ENCODE measurements at places on chromosomes 13 and 19.

GRCh38 chr13:110154410-110154933, 152.5 kb downstream of the COL4A1 start:
- DNase-seq: no peak

DNA sequence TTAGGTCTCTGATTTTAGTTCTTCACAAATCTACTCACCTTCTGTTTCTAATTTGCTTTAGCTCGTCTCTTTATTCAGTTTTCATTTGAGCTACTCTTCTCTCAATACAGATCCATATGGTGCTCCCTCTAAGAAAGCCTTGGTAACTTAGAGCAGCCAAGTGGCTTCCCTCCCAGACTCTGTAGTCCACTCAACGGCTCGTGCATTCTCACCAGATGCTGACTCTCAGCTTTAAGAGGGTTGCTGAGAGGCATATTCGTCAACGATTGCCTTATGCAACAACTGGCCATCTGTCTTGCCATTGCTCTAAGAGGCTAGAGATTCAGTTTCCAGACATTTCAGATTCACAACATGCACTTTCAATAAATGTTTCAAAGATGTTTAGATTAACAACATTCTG, 785.8 kb upstream of the SLC10A2 start:
- no peak for DNase-seq

GRCh38 chr13:41561170-41561569, 103.8 kb downstream of the RGCC start:
- DNase-seq: no peak

GRCh38 chr13:58619396-58620113, 988.0 kb downstream of the PCDH17 start:
- DNase-seq: no peak

- DNase-seq: no peak
Observed at GRCh38 chr13:76489274-76489673, 396.9 kb downstream of the KCTD12 start.

GRCh38 chr19:6963937-6964336, 57.3 kb downstream of the MBD3L2B start:
- no peak for DNase-seq

GRCh38 chr13:26908126-26908525, 147.5 kb upstream of the GPR12 start:
- no peak for DNase-seq

DNA sequence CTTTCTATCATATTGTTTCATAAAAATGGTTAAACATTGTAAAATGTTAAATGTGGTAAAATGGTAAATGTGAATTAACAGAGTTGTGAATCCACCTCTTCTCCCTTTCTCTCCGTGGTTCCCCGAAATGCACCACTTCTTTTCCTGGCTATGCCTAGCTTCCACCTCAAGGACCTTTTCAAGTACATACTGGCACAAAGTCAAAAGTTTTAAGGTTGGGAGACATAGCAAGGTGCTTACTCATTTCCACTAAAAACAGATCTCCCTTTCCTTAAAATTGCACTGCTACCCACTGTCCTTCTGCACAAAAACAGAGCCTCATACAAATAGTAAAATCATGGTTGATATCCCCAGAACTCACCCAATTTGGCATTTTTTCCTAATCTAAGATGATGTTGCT, 558.2 kb downstream of the SLITRK6 start:
- DNase-seq: no peak

DNA sequence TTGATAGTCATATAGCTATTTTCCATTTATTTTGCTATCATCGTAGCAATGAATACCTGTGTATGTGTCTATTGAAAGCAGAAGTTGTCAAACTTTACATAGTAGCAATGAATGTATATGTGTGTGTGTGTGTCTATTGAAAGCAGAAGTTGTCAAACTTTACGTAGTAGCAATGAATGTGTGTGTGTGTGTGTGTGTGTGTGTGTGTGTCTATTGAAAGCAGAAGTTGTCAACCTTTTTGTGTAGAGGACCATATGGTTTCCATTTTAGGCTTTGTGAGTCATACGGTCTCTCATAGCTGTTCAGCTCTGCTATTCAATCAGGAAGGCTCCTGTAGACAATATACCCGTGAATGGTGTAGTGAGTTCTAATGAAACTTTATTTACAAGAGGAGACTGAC, 20.8 kb downstream of the NLRP4 start:
- no peak for DNase-seq

GRCh38 chr19:19775891-19776205, 42.9 kb upstream of the ZNF14 start:
- no peak for DNase-seq

DNA sequence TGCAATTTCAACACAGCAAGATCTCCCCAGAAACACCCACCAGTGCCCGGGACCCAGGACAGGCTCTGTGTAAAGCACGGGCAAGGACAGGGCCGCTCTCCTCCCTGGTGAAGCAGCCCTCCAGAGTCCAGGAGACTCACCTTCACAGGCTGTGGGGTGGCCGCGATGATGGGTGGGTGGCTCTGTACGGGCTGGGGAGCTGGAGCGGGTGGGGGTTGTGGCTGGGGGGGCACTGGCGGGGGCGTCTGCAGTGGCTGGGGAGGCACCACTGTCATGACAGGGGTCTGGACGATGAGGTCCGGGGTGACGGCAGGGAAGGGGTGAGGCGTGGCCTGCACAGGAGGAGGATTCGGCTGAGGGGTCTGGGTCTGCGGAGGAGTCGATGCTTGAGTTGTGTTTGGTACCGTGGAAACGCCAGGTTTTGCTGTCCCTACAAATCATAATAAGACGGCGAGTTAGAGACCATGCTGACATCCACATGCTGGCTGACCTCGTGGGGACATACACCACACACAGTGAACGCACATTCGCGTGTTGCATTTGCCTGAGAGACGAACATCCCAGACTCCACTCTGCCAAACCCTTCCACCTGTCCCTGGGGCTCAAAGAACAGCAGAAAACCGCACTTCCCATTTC, 33.1 kb upstream of the EPHX3 start:
- DNase-seq: no peak

DNA sequence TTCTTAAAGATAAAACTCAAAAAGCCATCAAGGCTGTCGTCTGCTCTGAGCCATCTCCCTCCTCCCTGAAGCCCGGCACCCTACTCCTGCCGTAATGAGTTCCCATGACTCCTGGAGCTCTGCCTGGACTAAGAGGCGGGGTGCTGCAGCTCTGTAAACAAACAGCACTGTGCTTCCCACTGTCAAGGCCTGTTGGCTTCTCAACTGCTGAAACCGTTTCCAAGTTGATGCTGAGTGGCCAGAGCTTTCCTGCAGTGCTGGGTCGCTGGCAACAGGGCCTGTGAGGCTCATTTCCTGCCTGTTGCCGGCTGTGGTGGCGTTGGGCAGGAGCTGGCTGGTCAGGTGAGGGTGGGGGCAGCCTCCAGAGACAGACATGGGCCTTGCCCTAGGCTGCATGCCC, 26.7 kb upstream of the ISYNA1 start:
- DNase-seq: peak; percentile 75

GRCh38 chr13:74258961-74259360, 124.8 kb upstream of the KLF12 start:
- DNase-seq: no peak

- DNase-seq: no peak
Observed at GRCh38 chr19:4164262-4164661, 10.8 kb downstream of the CREB3L3 start.

GRCh38 chr13:74162135-74162534, 27.9 kb upstream of the KLF12 start:
- DNase-seq: no peak

- peak; percentile 41 for DNase-seq
Observed at GRCh38 chr13:66665991-66666390, 564.1 kb downstream of the PCDH9 start.

- no peak for DNase-seq
Observed at GRCh38 chr13:25380741-25381324, 9.1 kb downstream of the ATP8A2 start.

GRCh38 chr19:32287811-32288227, 57.6 kb upstream of the ZNF507 start:
- DNase-seq: peak; percentile 42

DNA sequence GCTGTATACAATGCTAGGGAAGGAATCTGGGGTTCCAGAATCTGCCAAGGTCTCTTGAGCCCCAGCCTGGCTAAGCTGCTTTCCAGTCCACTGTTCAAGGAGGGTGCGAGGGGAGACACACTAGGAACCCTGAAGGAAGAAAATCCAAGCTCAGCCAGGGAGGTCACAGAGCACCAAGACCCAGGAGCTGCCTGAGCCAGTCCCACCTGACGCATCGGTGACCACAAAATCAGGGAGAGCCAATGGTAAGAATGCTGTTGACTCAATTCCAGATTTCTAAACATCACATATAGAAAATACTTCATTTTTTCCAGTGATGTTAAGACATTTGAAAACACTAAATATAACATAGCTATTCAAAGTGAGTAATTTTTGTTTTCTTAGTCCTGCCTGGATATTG, 50.1 kb downstream of the CEP89 start:
- DNase-seq: no peak

DNA sequence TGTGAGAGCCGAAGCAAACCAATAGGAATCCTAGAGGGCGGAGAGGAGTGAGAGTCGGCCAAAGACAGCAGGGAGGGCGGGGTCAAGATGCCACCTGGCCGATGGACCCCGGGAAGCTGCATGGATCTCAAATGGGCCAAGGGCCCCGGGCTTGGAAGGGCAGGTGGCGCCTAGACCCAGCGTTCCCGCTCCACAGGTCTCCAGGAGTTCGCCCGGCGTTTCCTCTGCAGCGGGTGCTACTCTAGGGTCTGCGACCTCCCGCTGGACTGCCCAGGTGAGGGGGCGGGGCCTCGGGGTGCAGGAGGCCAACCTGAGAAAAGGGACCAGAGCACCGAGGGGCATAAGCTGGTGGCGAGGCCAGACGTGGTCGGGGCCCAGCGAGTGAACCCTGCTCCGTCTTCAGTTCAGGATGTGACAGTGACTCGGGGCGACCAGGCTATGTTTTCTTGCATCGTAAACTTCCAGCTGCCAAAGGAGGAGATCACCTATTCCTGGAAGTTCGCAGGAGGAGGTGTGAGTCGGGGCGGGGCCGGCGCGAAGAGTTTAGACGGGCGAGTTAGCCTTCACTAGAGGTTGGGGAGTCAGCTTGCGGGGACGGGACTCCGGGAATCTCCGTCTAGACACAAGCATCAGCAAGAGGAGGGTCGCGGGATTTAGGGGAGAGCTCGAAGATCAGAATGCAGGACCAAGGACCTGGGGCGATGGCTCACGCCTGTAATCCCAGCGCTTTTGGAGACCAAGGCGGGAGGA, 9.9 kb downstream of the SPACA6 start:
- DNase-seq: no peak

DNA sequence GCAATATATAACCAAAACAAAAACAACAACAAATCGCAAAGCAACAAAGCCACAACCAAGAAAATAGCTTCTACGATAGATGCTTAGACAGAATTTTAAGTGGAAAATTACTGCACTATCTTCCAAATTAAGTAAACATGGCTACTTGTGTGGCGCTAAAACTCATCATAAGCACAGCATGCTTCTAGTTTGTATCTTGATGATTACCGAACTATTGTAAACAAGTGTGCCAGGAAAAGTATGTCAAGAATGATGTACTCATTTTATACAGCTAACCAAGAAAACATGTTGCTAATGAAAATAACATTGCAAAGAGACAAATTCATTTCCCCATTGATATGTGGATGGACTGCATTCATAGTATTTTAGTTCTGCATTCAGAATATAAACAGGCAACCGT, 271.9 kb upstream of the GPC6 start:
- DNase-seq: no peak

- no peak for DNase-seq
Observed at GRCh38 chr13:100921139-100921538, 246.5 kb upstream of the TMTC4 start.

GRCh38 chr19:23799321-23799720, 40.6 kb upstream of the ZNF681 start:
- no peak for DNase-seq

DNA sequence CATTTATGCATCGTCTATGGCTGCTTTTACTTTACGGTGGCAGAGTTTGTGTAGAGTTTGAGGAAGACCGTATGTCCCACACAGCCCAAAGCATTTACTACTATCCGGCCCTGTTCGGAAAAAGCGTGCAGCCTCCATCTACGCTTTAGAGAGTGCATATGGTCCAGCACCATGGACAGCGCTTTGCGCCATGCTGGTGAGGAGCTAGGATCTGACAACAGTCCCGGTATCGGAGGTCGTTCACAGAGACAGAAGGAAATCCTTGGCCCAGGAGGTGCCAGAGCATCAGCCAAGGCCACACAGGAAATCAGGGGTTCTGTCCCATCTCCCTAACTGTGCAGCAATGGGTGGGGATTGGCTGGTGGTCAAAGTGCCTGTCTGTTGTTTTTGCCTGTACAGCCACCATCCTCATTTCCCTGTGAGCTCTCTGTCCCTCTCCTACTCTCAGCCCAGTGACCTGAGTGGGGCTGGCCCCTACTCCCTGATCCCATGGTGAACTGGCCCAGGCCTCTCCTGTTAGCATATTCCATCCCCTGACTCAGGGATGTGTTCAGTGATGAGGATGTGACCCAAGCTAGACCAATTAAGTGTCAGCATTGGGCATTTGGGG, 16.2 kb upstream of the PRODH2 start:
- peak; percentile 27 for DNase-seq

GRCh38 chr13:108044954-108045353, 170.4 kb downstream of the LIG4 start:
- no peak for DNase-seq

DNA sequence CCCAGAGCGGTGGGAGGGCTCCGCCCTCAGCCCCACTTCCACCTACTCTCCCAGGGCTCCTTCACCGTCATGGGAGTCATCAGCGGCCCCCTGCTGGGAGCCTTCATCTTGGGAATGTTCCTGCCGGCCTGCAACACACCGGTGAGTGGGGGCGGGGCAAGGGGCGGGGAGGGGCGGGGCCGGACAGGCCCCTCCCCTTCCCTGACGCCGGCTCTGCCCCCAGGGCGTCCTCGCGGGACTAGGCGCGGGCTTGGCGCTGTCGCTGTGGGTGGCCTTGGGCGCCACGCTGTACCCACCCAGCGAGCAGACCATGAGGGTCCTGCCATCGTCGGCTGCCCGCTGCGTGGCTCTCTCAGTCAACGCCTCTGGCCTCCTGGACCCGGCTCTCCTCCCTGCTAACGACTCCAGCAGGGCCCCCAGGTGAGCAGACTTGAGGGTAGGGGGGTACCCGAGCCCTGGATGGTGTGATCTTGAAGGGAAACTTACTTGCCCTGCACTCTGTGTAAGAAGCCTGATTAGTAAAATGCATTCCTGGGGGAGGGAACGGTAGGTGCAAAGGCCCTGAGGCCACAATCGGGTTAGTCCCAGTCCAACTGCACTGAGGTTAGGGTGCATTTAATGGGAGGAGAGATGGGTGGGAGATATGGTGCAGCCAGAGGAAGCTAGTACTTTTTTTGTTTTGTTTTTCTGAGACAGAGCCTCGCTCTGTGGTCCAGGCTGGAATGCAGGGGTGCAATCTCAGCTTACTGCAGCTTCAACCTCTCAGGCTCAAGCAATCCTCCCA, 12.1 kb downstream of the SLC5A5 start:
- no peak for DNase-seq

DNA sequence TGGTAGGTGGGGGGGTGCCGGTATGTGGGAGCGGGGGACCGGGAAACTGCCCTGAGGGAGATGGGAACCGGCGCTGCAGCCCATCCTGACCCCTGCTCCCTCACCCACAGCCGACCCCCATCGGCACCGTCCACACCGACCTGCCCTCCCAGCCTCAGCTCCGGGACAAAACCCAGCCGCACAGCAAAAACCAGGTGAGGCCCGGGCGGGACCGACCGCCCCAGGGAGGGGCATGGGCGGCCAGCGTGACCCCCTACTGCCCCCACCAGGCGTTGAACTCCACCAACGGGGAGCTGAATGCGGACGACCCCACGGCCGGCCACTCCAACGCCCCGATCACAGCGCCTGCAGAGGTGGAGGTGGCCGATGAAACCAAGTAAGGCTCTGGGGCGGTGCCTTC, 35.9 kb downstream of the BTBD2 start:
- DNase-seq: no peak

Data from GM04504 (cell line).